ENCODE measurements at places on chromosomes 5 and 9.

- peak; percentile 44 for DNase-seq
Observed at GRCh38 chr9:79026316-79026715, 545.4 kb upstream of the TLE4 start.

- no peak for DNase-seq
Observed at GRCh38 chr5:153096381-153096780, 394.1 kb upstream of the GRIA1 start.

DNA sequence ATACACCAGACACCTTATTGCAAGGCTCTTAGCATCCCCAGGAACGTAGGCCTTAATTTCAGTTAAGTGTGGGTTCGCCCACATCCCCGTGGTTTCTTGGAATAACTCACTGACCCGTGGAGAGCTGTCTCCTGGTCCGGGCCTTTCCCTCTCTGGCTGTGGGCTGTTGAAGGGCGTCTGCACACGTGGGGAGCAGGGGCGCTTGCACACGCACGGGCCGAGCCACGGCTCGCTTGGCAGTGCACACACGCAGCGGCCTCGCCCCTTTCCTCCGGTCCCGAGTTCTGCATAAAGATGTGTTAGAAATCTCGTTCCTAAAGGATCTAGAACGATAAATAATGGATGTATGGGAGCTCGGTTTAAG, 141.9 kb downstream of the PBX3 start:
- no peak for DNase-seq

DNA sequence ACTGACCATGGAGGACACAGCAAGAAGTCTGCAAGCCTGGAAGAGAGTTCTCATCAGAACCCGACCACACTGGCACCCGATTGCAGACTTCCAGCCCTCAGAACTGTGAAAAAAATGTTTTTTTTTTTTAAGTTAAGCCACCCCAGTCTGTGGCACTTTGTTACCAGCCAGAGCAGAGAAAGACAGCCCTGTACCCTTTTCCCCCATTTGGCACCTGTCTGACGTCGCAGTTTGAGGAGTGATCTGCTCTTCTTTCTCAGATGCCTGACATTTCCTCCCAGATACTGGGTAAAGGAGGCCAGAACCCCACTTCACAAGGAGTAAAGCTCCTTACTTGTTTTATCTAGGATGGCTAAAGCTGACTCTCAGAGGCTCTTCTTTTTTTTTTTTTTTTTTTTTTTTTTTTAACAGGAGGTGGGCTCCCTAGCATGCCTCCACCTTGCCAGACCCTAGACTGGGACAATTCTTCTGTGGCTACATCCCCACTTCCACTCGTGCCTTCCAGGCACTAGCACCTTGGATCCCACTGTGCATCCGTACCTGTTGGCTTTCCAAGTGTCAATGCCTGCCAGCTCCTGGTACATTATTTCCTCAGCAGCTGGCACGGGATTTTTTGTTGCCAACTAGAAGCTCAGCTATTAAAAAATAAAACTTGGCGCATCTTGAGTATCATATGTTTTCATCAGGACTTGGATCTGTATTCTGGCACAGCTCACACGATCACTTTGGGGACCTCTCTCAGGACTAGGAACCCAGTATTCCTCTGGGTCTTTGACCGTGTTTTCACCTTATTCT, 14.4 kb downstream of the CAMK4 start:
- DNase-seq, result no peak

- no peak for DNase-seq
Observed at GRCh38 chr5:150486402-150487198, 21.3 kb upstream of the NDST1 start.

DNA sequence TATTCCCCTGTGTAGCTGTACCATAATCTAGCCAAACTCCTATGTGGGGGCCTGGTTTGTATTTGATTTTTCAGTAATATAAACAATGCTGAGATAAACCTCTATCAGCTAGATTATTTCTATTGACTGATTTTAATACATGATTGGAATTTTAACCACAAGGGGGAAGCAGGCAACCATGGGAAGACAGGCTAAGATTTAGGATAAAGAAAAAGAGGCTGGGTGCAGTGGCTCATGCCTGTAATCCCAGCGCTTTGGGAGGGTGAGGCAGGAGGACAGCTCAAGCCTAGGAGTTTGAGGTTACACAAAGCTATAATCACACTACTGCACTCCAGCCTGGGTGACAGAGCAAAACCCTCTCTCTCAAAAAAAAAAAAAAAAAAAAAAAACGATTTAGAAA, 18.1 kb upstream of the GPX3 start:
- DNase-seq, result no peak

GRCh38 chr5:11397549-11397948, 506.7 kb downstream of the CTNND2 start:
- DNase-seq, result no peak

- DNase-seq, result no peak
Observed at GRCh38 chr5:143644727-143645126, 167.2 kb upstream of the HMHB1 start.

GRCh38 chr9:16585591-16585990, 284.9 kb downstream of the BNC2 start:
- no peak for DNase-seq

DNA sequence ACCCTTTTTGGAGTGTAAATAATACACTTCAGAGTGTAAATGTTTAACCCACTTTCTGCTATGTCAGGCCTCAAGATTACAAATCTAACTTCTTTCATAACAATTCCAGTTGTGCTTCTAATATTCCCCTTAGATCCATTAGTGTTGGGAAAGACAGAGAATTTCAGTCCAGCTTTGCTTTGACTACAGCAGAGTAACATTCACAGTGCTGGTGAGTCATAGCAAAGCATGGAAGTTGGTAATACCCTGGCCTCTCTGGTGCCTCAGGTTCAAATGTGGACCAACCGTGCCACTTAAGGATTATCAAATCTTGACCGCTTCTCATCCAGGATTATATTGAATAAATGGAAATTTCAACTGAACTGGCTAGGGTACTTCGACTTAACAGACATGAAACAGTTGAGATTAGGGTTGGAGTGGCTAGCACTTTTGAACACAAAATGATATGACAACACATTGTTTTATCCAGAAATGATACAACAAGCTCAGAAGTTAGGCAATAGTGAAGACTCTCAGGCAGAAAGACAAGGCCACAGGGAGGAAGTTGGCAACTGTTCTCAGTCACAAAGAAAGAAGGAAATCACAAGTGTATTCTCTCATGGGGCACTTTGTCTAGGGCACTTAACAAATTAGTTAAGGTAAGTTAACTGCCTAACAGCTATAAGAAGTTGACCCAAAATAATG, 24.4 kb upstream of the RASA1 start:
- no peak for DNase-seq

GRCh38 chr9:69970001-69970533, 73.6 kb upstream of the MAMDC2 start:
- no peak for DNase-seq

- peak; percentile 35 for DNase-seq
Observed at GRCh38 chr9:93681269-93682154, 105.1 kb downstream of the PHF2 start.

DNA sequence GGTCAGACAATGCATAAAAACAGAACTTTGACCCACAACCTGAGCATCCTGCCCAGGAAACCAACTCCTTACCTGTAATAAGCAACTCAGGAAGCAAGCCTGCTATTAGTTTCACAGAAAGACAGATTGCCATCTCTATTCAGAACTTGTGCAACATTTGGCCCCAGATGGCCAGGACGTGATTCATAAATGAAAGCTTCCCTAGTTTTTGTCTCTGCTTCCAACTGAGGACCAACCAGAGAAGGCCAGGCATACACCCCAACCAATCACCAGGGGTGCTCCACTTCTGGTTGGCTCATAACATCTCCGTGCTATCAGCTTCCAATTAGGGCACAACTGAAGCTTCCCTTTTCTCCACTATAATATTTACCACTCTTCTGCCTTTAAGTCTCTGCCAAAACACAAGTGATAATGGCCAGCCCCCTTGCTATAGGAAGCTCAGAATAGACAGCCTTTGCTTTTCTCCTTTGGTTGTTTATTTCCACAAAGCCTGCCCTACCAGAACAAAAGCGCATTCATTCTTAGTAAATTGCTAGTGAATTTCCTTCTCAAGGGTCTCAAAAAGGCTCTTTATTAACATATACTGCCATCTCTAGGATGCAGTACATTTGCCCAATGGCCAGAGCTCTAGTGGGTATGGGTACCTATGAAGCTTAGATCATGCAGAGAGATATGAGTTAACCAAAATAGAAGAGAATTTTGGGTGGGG, 289.7 kb upstream of the DAP start:
- DNase-seq, result no peak

- DNase-seq, result no peak
Observed at GRCh38 chr9:92631452-92632343, 38.2 kb downstream of the IPPK start.

DNA sequence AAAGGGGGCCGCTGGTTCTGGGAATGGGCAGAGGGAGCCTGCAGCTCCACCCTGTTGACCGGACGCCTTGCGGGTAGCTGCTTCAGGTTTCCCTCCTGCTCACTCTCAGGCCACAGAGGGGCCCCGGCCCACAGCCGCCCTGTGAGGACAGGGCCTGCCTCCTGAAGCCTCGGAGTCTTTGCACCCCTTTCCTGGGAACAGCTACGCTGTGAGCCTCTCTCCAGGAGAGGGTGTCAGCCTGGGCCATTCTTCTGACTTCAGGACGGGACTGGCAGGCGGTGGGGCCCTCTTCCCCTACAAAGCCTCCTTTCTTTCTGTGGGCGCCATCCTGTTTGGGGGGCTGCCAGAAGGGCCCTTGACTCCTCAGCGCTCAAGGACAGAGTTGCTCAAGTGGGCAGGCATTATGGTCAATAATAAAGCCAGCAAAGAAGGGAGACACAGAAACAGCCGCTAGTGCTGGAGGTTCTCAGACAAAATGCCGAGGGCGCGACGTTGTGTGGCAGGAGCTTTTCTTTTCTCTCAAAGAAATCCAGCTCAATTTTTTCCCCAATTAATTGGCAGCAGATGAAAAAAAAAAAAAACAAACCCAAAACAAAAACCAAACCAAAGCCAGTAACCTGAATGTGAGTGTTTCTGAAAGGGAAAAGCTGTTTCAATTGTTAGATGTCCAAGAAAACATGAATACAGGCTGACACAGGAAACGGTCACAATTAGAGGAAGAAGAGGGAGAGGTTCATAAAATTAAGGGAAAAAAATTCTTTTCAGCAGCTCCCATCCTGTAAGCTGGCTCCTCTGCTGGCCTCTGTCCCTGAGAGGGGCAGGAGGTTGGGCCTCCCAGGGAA, 12.8 kb upstream of the SLC25A51 start:
- DNase-seq, result no peak

DNA sequence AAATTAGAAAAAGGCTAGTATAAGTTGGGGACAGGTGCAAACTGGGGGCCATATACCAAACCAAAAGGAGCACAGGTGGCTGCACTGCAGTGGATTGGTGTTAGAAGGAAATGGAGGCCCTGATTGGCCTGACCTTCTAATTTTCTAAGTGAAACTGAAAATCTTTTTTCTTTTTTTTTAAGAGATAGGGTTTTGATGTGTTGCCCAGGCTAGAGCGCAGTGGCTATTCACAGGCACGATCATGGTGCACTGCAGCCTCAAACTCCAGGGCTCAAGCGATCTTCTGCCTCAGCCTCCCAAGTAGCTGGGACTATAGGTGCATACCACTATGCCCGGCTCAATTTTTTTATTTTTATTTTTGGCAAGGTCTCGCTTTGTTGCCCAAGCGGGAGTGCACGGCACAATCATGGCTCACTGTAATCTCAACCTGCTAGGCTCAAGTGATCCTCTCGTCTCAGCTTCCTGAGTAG, 9.8 kb upstream of the CCDC69 start:
- DNase-seq, result no peak

DNA sequence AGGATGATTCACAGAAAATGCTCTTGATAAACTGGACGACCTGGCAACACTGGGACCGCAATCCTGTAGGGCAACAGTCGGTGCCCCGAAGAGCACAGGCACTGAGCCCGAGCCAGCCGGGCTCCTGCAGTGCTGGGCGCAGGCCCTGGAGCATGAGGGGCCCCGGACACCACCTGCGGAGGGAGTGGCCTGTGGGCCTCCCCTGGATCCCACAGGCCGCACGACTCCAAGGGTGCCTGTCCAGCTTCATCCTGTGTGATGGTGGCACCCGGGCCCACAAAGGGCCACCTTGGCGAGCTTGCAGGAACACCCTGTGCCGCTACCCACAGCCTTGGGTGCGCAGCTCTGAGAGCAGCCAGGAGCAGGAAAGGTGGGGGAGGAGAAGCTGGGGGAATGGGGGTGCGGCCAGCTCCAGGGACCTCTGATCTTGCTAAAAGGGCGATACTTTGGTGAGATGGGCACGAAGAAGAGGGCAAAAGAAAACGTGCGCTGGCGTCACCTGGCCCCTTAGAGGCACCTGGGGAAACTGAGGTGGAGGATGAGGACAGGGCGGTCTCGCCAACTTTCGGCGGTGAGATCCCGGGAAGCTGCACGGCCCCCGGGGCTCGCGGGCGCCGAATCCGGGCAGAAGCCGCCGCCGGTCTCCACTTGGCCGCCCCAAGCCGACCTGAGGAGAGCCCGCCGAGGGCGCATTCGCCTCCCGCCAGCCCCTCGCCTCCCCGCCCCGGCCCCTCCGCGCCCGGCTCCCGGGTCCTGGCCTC, 722 bp downstream of the TBC1D9B start:
- DNase-seq, result no peak

DNA sequence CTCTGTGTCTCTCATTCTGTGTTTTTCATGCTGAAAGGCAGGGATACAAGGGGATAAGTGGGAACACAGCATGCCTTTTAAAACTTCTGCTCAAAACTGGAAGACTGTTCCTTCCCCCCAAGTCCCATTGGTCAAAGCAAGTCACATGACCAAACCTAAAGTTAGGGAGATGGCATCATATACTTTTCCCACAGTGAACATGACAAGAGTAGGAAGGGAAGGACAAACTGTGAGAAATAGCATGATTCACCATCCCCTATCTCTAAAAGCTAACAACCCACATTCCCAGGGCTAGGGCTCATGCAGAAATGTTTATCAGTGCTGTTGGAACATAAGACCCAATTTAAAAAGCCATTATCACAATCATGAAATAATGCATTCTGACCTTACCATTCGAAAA, 24.2 kb upstream of the SHISAL2B start:
- DNase-seq, result no peak

DNA sequence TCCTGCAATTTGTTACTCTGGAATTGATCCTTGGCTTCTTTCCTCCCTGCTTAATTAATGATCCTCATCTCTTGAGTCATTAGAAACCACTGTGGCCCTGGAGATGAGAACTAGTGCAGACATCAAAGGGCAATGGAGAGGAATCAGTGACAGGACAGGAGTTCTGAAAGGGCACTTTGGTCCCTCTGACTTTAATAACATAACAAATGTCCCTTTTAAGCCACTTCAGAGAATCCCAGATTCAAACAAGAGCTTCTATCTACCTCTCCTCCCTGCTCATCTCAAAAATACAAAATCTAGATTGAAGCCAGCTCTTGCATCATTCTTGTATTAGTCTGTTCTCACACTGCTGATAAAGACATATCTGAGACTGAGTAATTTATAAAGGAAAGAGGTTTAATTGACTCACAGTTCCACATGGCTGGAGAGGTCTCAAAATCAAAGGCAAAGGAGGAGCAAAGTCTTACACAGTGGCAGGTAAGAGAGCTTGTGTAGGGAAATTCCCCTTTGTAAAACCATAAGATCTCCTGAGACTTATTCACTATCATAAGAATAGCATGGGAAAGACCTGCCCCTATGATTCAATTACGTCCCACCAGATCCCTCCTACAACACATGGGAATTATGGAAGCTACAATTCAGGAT, 139.1 kb downstream of the PLPPR1 start:
- no peak for DNase-seq

Measured in NCI-H2107 (cell line).